ENCODE measurements at places on chromosomes 2 and 18.

GRCh38 chr2:69020496-69021426 is 7.8 kb downstream of the ANTXR1 start:
- DNase-seq = no peak

DNA sequence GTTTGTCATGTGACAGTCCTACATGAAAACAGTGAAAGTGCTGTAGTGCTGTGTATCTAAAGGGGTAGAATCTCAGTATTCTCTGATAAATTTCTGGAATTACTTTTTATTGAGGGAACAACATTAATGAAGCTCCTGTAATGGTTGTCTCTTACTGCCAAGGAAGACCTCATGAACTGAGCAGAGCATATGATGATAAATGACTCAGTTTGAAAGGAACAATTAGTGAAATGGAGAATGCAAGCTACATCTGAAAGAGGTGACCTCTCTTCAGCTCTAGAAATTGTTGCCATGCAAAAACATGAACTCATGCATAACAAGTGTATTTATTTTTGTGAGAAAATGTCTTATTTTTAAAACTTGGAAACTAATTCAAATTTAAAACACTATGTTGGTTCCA is 93.6 kb downstream of the SCN9A start:
- no peak for DNase-seq

DNA sequence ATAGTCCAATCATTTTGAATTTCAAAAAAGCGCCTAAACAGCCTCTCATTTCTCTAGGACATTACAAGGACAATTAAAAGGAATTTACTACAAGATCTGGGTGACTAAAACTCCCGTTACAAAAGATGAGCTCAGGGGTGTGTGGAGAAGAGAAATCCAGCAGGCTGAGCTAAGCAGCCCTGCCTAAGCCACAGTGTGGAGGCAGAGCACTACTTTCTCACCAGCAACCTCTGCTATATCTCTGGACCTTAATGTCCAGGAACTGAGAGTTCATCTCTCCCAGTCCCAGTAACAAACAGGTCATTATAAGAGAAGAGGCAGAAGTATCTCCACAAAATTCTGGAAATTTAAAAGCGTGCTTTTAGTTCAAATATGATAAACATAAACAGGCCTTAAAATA is 18.9 kb upstream of the ANKRD62 start:
- no peak for DNase-seq

GRCh38 chr2:143704451-143705106 is 575.4 kb downstream of the ARHGAP15 start:
- no peak for DNase-seq
